CD4-positive, alpha-beta T cell treated with Interleukin-17A for 4 hours (primary cell): ENCODE measurements at places on chromosomes 12 and 14.

DNA sequence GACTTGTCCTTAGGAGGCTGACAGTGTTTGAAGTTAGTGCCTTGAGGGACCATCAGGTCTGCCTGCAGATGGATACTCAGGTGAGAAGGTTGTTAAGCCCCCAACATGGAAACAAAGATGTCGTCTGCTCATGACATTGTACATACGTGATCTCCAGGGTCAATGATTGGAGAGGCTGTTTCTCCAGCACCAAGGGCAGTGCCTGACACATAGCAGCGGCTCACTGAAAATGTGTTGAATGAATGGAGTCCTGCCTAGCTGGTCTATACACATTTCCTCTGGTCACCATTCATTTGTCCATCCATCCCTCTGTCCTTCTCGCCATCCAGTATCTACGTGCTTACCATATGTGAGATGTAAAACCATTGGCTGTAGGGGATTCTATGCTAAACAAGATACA is 7.1 kb downstream of the CCDC177 start:
- DNase-seq, result no peak

- DNase-seq, result no peak
Observed at GRCh38 chr12:92029136-92029535, 116.5 kb downstream of the BTG1 start.

GRCh38 chr12:49231878-49232655 is 32.8 kb upstream of the TUBA1C start:
- no peak for DNase-seq

DNA sequence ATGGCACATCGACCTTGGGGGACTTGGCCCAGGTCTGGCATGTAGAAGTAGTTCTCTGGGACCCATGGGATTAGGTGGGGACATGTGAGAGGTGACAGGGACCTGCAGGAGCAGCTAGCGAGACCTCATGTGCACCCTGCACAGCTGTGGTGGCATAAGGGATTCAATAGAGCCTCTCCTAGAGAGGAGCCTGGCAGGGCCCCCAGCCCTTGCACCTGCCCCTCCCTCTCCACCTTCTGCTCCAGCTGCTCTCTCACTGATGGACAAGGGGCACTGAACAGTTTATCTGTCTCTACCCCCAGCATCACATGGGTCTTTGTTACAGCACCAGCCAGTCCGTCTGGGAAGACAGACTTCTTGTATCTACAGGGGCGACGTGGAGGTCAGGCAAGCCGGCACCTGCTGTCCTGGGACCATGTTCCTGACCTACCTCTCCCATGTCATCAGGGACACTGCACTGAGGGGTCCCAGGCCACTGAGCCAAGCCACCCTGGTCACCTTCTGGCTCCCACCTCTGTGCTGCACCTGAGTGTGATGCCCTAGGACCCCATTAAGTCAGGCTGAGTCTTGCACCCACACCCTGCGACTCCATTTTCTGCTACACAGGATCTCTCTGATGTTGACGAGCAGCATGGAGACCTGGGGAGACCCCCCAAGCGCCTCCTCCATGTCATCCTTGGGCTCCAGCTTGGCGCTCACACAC is 32.6 kb downstream of the DDX11 start:
- DNase-seq, result no peak

- DNase-seq, result peak; percentile 33
Observed at GRCh38 chr14:59055439-59056045, 132.9 kb upstream of the DAAM1 start.

GRCh38 chr12:132084621-132085290 is 59.4 kb downstream of the DDX51 start:
- DNase-seq, result peak; percentile 39

GRCh38 chr14:22071006-22071405 is 397.4 kb upstream of the OR4E1 start:
- DNase-seq, result peak; percentile 75

DNA sequence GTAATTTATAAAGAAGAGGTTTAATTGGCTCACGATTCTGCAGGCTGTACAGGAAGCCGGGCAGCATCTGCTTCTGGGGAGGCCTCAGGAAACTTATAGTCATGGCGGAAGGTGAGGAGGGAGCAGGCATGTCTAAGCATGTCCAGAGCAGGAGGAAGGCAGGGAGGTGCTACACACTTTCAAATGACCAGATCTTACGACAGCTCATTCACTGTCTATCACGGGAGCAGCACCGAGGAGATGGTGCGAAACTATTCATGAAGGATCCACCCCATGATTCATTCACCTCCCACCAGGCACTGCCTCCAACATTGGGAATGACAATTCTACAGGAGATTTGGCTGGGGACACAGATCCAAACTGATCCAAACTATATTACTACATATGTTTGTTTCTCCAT is 10.0 kb downstream of the SFSWAP start:
- DNase-seq, result no peak

DNA sequence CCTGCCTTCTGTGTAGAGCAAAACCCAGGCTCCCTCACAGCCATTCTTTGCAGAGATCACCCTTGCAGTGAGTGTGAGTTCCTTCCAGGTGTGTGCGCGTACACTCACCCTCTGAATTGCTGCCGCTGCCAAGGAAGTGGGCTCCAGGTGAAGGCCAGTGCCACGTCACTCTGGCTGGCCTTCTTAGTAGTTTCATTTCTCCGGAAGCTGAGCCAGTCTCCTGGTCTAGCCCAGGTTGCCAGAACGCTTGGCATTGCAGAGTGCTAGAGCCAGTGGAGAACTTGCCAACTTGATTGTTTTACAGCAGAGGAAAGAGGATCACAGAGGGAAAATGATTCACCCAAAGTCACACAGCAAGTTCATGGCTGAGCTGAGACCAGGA is 11.0 kb downstream of the CBLN3 start:
- no peak for DNase-seq

- no peak for DNase-seq
Observed at GRCh38 chr14:57864659-57865058, 1.2 kb downstream of the SLC35F4 start.

GRCh38 chr12:106093246-106093645 is 45.5 kb downstream of the NUAK1 start:
- no peak for DNase-seq

DNA sequence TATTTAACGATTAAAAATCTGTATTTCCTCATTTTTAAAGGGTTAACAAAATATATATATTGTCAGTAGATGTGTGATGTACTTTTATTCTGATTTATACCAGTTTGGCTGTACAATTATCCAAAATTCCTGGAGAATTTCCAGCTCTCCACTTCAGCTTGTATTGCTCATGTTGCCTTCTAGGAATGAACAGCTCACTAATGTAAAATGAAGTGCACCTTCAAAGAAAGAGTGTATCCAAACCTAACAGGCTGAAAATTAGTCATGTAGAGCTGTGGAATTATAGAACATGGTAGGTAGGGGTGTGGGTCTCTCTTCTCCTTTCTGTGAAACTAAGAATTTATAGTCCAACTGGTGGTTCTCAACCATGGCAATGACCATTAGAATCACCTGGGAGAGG is 362.0 kb downstream of the ETNK1 start:
- no peak for DNase-seq

DNA sequence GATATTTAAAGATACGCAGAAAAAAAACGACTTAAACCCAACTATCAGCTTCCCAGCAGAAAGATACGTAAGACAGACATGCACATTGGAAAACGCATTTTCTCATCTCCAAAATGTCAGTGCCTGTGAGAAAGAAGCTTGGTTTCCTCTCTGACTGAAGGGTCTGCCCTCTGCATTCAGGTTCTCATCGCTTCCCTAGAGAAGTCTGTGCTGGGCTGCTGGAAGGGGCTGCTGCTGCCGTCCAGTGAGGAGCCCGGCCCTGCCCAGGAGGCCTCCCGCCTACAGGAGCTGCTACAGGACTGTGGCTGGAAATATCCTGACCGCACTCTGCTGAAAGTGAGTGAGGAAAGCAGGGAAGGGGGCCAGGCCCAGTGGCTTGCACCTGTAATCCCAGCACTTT is 4.7 kb upstream of the PFDN5 start:
- no peak for DNase-seq

DNA sequence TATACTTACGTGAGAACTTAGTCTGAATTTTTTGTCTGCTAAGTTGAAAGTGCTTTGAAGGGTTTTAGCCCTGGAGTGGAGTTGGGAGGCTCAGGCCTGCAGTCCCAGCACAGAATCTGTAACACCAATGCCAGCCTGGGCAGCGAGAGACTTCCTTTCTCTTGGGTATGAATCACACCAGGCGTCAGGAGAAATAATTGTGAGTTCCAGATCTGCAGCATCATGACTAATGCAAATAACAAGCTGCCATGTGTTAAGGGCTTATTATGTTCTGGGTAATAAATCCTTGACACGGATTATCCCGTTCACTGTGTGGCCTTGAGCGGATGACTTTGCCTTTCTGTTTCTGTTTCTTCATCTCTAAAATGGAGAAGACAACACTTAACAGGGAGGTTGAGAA is 70.6 kb downstream of the B4GALNT3 start:
- no peak for DNase-seq

GRCh38 chr14:50999726-51000125 is 55.4 kb upstream of the PYGL start:
- DNase-seq, result no peak

DNA sequence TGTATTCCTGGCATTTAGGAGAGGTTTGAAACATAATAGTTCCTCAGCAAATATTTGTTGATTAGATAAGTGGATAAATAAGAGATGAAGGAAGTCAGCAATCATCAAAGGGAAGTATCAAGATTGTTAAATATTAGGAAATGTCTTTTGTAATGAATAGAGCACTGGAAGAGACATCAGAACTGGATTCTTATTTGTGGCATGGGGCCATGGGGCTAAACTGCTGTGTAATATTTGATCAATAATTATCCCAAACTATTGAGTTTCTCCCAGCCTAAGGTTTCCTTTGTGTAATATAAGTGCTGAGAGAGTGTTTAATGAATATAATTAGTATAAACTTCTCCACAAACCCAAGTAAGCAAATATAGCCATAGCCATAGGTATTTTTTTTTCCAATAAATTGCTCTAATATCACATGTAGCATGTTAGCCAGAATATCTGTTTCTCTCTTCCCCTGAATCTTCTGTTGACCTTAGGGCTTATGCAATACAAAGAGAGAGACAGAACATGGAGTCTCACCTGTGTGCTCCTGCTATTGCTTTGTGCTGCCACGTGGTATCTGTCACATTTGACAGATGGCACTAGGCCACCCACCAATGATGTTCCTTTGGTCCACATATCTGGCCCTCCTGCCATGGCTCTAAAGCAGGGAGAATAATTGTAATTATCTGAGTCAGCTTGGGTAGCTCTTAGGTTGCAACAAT is 658.7 kb downstream of the SOX5 start:
- DNase-seq, result no peak

GRCh38 chr12:57886542-57886941 is 40.0 kb upstream of the CTDSP2 start:
- no peak for DNase-seq

DNA sequence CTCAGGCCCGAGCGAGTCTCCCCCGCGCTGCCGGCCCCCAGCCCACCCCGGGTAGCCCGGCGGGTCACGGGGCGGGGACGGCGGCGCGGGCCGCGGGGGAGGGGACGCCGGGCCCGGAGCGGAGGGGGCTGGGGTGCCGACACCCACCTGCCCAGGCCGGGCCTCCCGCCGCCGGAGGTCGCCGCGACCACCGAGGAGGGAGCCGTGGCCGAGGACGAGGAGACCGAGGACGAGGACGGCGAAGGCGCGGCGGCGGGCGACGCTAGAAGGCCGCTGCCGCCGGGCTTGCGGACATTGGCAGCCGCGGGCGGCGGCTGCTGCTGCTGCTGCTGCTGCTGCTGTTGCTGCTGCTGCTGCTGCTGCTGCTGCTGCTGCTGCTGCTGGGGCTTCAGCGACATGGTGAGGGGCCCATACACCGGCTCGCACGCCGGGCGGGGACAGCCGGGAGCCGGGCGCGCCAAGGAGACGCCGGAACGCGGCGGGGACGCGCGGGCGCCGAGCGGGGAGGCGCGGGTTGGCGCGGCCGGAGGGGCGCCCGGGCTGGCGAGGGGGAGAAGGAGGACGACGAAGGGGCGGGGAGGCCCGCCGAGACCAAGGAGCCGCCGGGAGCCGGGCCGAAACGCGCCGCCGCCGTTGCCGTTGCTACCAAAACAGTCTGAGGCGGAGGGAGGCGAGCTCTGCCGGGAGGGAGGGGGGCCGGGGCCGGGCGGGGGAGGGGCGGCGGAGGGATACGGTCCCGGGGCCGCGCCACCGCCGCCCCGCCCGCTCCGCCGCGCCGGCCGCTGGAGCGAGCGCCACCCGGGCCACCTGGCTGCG is at the start of gene ATXN2:
ATXN2 (minus strand) TSS at position 679 of the 816 bp plus-strand sequence; CDS start at position 398, 281 bp downstream.
- DNase-seq, result peak; percentile 84

GRCh38 chr12:118370601-118371000 is 2.1 kb downstream of the TAOK3 start:
- DNase-seq, result no peak

- no peak for DNase-seq
Observed at GRCh38 chr12:81627336-81628189, 131.6 kb downstream of the PPFIA2 start.

DNA sequence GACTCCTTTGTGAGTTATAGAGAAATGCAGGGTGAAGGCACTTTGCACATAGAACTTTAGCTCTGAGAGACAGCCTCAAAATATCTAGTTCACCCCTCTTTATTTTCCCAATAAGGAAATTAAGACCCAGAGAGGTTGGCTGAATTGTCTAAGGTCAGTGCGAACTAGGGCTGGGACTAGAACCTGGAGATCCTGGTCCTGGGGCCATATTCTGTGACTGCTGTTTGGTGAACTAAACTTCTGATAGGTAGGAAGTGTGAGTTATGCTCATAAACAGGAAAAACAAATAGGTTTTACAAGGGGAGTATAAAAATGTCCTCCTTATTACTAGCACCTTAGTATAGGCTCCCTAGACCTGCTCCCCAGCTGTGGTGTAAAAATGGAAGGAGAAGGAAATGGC is 53.9 kb downstream of the DAD1 start:
- DNase-seq, result peak; percentile 4

DNA sequence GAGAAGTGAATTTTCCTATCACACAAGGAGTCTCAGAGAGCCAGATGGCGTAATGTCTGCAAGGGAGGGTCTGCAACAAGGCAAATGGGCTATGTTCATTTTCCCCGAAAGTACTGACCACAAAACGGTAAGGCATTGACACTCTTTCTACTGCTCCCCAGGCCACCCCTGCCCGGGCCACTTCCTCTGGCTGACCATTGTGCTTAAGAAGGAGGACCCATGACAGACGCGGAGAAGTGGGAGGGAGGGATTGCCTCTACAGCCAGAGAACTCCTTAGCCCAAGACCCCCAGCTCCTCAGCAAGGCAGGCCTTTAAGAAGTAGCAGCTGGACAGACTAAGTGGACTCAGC is 1.2 kb downstream of the NCKAP5L start:
- no peak for DNase-seq

DNA sequence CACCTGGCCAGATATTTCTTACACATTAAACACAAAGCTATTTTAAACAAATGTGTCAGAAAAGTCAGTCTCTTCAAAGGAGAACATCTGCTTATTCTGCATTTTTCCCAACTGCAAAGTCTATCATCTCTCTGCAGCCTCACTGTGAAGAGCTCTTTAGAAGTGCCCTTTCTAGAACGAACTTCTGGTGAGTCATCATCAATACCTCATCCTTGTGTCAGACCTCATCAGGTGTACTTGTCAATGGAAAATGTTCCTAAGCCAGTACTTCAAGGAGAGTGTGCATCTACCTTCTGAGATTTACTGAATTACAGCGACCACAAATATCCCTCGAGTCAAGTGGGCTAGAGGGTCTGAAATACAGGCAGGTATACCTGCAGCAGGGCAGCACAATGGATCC is 457.3 kb downstream of the LRIG3 start:
- DNase-seq, result no peak

- DNase-seq, result no peak
Observed at GRCh38 chr12:114751712-114752111, 67.7 kb upstream of the TBX3 start.
